Neural crest cell (in vitro differentiated cells): ENCODE measurements at places on chromosomes 2 and 18. TPM values are rescaled to one million over a fixed set of nuclear protein-coding genes. Genes with fewer than 3 reads are reported as not detected.

GCG gene
- total RNA-seq = 0.27 TPM in 1 of 2 replicates, not detected in the other

FOXI3 gene
- total RNA-seq = 0.12 TPM in 1 of 2 replicates, not detected in the other

PFN4 gene
- 1.3 and 1.7 TPM in 2 replicates for total RNA-seq

DTNB gene
- total RNA-seq = 28.9 and 29.5 TPM in 2 replicates

GRCh38 chr2:143891879-143892308 is 628.0 kb downstream of the ZEB2 start:
- DNase-seq = peak; percentile 8

- DNase-seq = no peak
These were observed 153.9 kb upstream of the ERBB4 start for GRCh38 chr2:212692466-212692865.

DNA sequence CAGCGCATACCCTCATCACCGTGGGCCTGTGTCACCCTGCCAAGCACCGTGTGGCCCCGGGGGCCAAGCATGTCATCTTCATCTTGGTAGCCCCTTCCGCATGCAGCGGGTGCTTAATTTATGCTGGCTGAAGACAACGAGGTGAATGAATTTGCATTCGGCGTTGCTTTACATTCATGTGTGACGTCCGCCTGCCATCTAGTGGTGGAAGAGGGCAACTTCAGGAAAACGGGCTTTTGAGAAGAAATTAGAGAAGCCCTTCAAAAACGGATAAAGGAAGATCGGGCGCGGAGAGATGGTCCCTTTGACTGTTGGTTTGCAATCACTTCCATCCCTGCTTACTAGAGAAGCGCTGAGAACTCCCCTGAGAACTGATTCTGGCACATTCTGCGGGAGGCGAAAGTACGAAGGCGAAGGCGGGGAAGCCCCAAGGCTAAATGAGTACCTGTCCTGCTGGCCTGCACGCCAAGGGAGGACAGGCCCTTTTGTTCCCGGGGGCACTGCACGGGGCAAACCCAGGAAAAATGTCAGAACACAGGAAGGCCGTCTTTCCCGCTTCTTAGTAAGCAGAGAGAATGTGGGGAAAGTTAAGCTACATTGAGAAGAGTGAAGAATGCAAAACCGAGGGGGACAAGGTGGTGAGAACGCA is 145.9 kb downstream of the ZNF516 start:
- peak; percentile 79 for DNase-seq

GRCh38 chr2:157574165-157574564 is 54.5 kb downstream of the ACVR1C start:
- no peak for DNase-seq

GRCh38 chr18:56245866-56246580 is 392.4 kb downstream of the TXNL1 start:
- no peak for DNase-seq

- peak; percentile 35 for DNase-seq
These were observed 94.0 kb downstream of the MYCN start for GRCh38 chr2:16034151-16034974.

DNA sequence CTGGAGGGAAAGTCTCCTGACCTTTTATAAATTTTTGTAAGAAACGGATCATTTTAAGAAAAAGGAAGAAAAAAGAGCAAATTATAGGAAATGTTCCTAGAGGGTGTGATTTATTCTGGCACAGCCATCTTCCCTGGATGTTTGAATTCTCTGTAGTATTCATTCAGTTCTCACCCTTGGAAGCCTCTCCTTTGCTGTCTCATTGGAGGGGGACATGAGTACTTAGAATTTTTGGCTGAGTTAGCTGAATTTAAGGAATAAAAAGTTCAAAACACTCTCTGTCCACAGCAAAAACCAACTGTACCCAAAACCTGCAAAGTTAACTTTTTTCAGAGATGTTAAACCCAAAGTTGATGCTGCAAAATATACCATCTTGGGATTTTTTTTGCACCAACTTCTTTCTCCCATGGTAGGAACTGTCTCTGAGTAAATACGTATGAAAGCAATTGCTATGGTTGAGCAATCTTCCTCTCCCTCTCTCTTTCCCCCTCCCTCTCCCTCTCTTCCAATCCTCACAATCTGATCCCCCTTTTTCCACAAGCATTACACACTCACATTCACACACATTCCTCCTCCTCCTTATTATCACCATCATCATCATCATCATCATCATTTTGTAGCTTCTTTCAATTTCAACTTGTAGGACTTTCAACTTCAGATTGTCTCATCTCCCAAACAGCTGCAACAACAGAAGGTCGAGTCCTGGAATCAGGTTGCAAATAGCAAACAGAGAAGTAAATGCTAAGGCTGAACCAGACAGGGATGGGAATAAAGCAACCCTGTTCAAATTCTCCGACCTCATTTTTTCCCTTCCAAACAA is 183.7 kb downstream of the GFPT1 start:
- no peak for DNase-seq

DNA sequence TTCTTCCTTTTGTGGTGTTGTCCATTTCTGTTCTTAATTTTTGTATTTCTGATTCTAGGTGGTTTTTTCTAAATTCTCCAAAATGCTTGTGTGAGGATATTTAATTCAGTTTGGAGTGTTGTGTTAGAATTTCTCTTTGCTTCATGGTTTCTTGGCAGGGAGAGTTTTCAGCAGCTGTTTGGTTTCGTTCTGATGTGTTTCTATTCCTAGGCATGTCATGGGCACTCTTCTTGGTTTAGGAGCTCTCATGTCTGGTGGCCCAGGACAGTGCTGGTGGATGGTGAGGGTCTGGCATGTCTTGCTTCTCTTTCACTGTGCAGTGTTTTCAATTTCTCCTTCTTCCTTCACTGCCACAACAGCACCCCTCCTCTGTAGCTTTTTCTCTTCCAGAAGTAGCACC is 52.9 kb downstream of the OSBPL6 start:
- DNase-seq = no peak

- DNase-seq = no peak
These were observed 33.7 kb upstream of the COL5A2 start for GRCh38 chr2:189213250-189213649.

GRCh38 chr2:200810252-200810997 is 1.3 kb upstream of the BZW1 start:
- DNase-seq = no peak

DNA sequence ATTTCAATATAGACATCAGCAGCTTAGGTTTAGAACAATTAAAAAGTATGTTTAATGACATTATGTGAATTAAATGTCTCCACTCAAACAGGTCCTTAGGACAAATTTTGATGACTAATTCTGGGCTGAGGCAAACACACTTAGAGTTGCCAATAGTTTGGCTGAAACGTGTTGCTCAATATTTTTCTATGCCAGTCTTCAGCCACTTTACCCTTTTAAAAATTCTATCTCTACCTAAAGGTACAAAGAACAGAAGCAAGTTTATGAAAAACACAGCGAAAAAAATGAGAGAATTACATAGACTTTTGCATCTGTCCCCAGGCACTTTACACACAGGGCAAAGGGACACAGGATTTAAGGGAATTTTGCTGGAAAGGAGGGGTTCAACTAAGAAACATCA is 4.5 kb downstream of the IDH1 start:
- DNase-seq = no peak

DNA sequence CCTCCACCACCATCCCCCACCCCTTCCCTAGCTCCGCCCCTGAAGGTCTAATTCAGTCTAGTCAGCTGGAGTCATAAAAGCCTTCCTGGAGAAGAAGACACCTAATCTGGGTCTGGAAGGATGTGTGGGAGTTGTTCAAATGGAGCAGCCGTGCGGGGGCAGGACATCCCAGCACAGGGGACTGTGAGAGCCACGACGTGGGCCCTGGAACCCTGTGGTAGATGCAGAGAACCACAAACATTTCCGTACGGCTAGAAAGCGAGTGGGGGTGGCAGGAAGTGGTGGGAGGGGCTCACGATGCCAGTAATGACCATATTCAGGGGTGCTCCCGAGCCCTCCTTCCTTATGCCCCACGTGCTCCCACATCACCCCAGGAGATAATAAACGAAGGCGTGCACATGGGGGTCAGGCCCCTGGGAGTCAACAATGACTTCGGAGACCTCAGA is 20.9 kb upstream of the COL6A3 start:
- no peak for DNase-seq

- no peak for DNase-seq
These were observed 289.4 kb downstream of the KCNS3 start for GRCh38 chr2:18167871-18168270.

GRCh38 chr2:42878581-42878980 is 86.2 kb upstream of the HAAO start:
- no peak for DNase-seq

DNA sequence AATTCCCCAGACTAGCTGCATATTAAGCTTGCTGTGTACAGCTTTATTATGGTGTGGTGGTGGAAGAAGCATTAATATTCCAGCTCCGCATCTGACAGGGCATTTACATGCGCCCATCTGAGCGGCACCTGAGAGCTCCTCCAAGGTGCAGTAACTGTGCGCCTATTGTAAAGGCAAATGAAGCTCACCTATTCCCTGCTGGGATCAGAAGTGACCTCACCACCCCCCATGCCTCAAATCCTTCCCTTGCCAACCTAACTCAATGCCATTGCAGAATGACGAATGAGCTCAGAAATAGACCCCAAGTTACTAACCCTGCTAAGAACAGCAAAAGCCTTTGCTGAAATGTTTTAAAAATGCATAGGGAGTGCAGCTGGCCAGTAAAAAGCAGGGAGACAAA is 14.3 kb downstream of the BCL11A start:
- no peak for DNase-seq

- no peak for DNase-seq
These were observed 331 bp downstream of the SERPINE2 start for GRCh38 chr2:224038830-224039079.
